Heart left ventricle (tissue), 16 donors: ENCODE measurements at places on chromosomes 2 and 18.

DNA sequence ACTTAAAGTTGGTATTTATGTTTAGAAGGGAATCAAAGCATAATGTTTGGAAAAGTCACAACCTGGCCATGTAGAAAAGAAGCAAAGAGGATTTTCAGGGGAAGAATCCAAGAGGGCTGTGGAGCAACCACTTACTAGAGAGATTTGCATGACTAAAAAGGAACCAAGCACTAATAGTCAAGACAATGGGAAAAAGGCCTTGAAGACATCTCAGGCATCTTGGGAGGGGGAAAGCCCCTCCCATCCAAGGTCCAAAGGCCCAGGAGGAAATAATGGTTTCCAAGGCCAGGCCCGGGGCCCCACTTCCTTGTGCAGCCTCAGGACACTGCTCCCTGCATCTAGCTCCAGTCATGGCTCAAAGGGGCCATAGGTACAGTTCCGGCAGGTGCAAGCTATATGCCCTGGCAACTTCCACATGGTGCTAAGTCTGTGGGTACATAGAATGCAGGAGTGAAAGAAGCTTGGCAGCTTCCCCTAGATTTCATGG is 128.1 kb downstream of the EIPR1 start:
- DNase-seq, result no peak

- DNase-seq, result no peak
These were observed 422.7 kb upstream of the FSHR start for GRCh38 chr2:49577041-49577440.

GRCh38 chr2:62304429-62305417 is 108.8 kb downstream of the B3GNT2 start:
- peak; percentile 67 for DNase-seq

DNA sequence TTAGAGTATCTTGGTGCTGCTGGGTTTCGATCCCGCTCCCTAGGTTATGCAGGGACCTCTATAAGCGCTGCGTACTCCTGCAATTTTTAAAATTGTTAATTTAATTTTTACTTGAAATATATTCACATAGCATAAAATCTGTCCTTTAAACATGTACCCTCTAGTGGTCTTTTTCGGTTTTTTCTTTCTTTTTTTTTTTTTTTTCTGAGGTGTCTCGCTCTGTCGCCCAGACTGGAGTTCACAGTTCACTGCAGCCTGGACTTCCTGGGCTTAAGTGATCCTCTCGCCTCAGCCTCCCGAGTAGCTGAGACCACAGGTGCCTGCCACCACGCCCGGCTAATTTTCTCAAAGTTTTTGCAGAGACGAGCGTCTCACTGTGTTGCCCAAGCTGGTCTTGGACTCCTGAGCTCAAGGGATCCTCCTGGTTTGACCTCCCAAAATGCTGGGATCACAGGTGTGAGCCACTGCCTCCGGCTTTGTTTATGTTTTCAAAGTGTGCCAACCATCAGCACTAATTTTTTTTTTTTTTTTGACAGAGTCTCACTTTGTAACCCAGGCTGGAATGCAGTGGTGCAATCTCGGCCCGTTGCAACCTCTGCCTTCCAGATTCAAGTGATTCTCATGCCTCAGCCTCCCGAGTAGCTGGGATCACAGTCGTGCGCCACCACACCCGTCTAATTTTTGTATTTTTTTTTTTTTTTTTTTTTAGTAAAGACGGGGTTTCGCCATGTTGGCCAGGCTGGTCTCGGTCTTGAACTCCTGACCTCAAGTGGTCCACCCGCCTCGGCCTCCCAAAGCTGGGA is 585 bp upstream of the MOB1A start:
- DNase-seq, result no peak

GRCh38 chr2:56099963-56100362 is 83.8 kb upstream of the CCDC85A start:
- DNase-seq, result no peak

DNA sequence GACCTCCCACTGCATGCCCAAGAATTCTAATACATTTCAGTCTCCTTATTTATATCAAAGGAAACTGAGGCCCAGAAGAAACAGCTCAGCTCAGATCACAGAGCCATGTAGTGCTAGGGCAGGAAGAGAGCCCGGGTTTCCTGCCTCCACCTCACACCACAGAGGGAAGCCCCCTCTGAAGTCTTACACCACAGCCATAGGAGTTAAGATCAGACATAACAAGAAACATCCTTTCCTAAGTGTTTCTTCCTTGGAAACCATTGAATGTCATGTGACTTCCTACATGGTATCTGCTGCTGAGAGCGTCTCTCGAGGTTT is 102.1 kb downstream of the MTCL1 start:
- no peak for DNase-seq
